Endodermal cell (in vitro differentiated cells): ENCODE measurements at places on chromosomes 13 and 19.

GRCh38 chr19:16620584-16620983 is 7.4 kb downstream of the MED26 start:
- no peak for DNase-seq

DNA sequence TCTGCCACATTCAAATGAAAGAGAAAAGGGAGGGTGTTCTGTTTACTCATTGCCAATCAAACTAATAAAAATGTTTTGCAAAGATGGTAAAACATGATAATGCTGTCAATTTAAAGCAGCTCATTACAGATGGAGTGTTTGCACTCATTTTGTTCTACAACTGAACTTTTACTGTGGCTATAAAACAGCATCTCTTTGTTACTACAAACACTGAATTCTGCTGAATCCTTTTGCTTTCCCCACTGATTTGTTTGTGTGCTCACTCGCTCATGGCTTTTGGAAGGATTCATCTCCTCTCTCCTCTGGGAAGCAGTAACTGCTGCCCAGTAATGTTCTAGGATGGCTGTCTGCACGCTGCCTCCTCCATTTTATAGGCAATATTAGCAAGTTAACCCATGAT is 434.5 kb downstream of the PCDH9 start:
- no peak for DNase-seq

DNA sequence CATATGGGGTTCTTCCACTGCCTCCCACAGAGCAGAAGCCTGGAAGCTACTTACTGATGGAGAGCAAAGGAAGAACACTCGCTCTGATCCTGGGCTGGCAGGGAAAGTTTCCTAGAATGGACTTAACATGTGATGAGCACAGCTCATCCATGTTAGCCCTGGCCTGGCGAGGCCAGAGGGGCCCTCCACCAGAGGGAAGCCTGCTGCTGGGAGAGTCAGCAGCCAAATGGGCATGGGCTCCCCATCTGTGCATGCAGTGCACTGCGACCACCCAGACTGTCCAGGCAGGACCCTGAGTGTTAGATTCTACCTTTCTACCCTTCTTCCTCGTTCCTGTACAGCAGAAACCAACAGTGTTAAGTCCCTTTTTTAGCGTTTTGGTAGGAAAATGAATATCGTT is 8.9 kb downstream of the HNRNPUL1 start:
- DNase-seq = no peak

- peak; percentile 53 for DNase-seq
These were observed 287.4 kb downstream of the PCDH17 start for GRCh38 chr13:57918913-57919312.

GRCh38 chr19:46297700-46298478 is 1.0 kb downstream of the HIF3A start:
- DNase-seq = peak; percentile 58

GRCh38 chr13:22090106-22090505 is 419.2 kb downstream of the FGF9 start:
- DNase-seq = no peak

GRCh38 chr13:73141292-73141771 is 82.5 kb downstream of the KLF5 start:
- no peak for DNase-seq

DNA sequence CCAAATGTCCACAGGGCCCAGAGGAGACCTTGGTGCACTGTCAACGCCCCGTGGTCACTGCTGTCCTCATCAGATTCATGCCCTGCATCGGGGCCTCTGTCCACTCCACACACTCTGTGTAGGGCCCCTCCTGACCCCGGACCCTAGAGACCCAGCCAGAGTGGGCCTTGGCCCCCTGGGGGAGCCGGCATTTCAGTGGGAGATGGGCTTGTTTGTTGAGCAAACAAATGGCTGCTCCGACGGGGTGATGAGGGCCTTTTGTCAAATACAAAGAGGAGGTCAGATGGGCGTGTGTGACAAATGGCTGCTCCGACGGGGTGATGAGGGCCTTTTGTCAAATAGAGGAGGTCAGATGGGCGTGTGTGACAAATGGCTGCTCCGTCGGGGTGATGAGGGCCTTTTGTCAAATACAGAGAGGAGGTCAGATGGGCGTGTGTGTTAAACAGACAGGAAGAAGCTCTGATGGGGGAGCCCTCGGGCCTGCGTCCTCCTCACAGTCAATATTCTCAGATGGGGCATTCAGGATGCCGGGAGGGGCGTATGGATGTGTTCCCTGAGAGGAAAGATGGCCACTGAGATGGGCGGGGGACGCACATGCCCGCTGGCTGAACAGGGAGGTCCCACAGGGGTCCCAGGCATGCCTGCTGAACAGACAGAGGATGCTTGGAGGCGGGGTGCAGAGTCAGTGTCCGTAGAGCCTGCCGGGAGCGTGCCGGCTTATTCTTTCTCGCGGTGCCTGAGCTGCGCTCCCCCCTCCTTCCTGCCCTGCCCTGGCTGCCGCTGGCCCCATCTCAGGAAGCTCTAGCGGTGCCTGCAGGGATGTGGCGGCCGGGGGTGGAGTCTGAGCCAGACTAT is 36.3 kb downstream of the SMIM24 start:
- DNase-seq = peak; percentile 91

DNA sequence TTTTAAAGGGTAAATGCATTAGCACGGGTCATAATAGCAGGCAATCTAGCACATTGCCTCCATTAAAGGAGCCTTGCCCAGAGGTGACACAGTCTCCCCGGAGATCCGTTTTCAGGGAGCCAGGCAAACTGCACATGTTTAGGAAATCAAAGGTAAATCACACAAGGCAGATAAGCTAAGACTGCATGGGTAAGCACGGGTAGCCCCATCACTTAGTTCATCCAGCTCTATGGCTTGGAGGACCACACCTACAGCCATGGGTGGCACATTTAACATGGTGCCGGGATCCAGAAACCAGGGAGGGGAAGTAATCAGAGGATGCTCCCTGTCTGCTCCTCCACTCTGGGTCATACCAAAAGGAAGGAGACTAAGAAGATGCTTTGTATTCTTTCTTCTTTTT is 16.8 kb downstream of the LGALS16 start:
- no peak for DNase-seq

GRCh38 chr19:3115916-3116602 is 19.8 kb upstream of the GNA15 start:
- DNase-seq = peak; percentile 80

GRCh38 chr19:2534423-2535013 is 58.6 kb downstream of the GADD45B start:
- no peak for DNase-seq

- DNase-seq = no peak
These were observed 8.6 kb upstream of the PTBP1 start for GRCh38 chr19:788686-788982.

GRCh38 chr13:58025821-58026220 is 394.3 kb downstream of the PCDH17 start:
- DNase-seq = no peak

- no peak for DNase-seq
These were observed 30.8 kb downstream of the VWA8 start for GRCh38 chr13:41930154-41930553.

GRCh38 chr13:92224825-92225224 is 826.4 kb downstream of the GPC5 start:
- DNase-seq = no peak

DNA sequence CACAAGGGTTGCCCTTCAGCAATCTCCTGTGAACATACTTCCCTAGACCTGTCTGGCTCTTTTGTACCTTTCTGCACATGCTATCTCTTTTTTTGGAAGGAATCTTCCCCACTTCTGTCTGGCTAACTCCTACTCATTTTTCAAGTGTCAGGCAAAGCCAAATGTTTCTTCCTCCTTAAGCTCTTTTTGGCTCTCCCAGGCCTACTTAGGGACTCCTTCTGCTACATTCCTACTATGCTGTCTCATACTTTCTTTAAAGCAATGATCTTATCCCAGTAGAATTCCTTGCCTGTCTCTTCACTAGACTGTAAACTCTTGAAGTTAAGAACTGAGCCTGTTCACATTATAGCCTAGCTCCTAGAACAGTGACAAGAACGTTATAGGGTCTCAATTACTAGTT is 114.9 kb upstream of the WASF3 start:
- no peak for DNase-seq

DNA sequence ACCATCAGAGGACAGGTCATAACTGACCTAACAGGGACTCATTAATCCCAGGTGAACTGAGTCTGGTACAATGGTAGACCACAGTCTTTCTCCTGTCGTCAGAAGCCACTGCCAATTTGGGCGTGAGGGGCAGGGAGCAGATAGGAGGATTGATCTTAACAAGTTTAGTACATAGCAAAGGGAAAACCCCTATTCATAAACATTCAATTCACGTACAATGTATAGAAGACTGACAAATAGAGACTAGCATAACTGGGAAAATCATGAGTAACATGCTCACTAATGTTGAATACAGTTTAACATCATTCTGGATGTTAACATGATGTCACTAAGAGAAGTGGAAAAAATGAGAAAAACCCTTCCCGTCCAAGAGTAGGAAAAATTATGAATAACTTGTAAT is 54.1 kb downstream of the SLC7A1 start:
- no peak for DNase-seq

- no peak for DNase-seq
These were observed 927 bp upstream of the TSHZ3 start for GRCh38 chr19:31350033-31350692.

GRCh38 chr13:80527400-80527799 is 186.5 kb upstream of the SPRY2 start:
- DNase-seq = no peak

GRCh38 chr13:95568131-95568530 is 15.6 kb downstream of the CLDN10 start:
- no peak for DNase-seq
